ENCODE measurements at places on chromosomes 6 and 20.

DNA sequence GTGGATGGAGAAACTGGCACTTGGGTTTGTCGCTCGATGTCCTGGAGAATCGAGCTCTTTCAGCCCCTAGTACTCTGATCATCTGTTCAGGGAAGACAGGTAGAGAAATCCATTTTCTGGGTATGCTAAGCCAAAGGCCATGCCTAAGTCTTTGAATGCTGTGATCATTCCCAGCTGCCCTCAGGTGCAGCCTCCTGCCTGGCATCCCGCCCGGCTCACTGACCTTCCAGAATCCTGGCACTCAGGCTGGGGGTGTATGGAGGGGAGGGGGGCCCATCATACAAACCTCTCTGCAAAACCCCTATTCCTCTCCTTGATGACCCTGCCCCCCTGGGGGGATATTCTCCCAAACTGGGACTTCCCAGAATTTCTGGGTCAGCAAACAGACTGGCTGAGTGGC, 28.6 kb downstream of the C20orf203 start:
- DNase-seq, result no peak

DNA sequence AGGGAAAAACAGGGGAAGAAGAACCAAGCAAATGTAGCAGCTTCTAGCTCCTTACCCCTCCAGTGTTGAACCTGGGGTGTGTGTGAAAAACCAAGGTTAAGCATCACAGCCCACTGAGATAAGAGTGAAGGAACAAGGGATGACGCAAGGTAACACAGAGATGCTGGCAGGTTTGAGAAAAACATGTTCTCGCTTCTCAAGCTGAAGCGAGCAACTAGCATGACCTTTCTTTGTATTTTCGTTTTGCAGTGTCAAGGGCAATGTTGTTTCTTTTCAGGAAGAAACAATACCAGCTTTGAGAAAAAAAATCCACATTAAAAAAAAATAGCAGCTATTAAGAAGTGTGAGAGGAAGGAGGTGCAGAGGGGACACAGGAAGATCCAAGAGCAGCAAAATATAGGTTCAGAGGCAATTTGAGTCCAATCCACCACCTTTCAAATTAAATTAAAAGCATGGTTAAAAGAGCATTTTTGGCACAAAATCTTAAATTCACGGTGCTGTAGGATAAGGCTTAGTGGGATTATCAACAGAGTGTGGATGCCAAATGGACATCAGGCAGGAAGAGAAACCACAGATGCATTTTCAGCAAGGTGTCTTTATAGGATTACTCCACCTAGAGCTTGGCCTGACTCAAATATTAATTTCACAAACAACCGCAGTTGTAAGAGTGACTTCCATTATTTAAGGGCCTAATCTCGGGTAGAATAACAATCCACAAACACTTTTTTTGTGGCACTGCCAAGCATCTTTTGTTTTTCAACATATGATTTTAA, 70.9 kb downstream of the SYNE1 start:
- no peak for DNase-seq

DNA sequence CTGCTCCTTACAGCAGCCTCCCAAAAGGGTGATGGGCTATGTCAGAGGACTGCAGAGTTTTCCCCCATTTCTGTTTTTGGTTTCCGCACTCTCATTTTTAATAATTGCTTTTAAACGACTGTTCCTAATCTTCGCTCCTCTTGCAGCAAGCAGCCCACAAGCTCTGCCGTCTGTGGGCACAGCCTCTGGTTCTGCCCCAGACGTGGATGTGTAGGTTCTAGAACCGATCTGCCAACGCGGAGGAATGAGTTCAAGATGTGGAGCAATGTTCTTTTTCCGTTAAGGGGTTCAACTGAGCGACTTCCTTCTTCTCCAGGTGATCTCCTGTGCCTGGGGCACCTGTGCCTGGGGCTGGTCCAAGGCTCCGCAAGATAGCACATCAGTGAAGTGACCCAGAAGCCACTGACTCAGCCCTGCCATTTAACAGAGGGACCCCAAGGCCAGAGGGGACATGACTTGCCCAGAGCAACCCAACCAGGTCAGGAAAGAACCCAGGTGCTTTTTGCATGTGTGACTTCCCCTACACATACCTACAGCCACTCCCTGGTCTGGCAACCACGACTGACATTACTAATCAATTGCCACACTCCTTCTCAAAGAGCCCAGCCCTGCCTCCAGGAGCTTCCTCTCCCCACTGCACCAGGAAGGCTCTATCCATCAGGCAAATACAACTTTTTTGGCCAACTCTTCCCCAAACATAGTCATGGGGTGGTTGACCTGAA, 22.7 kb downstream of the PMEPA1 start:
- DNase-seq, result no peak

DNA sequence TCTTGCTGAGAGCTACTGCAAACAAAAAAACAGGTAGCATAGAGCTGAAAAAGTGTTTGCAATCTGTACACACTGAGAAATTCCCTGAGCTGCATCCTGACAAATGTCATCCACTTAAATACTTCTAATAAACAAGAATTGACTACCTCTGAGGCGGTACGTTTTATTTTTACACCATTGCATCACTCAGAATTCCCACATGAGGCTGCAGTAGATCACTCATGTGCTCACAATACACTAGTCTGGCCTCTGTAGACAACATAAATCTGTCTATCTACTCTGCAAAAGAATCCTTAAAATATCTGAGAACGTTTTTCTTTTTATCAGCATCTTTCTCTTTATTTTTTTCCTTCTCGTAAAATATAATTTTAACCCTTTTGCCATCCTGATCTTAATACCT, 661.4 kb downstream of the EPHA7 start:
- no peak for DNase-seq

DNA sequence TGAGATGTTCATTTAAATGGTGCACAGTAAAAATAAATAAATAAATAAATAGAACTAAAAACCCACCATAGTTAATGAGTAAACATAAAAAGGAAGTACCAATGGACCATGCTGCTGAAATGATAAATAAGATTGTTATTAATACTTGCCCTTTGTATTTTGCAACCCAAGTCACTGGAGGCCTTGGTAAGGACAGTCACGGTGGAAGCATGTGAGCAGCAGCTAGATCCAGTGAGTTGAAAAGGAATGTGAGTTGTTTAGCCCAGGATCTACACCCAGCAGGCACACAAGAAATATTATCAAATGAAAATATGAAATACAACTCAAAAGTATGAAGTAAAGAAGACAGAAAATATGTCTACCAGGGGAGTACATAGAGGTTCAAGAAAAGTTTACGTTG, 6.7 kb downstream of the LGSN start:
- no peak for DNase-seq

- no peak for DNase-seq
Observed at GRCh38 chr6:98824162-98824901, 10.0 kb upstream of the POU3F2 start.

GRCh38 chr6:52388790-52389189, 26.8 kb downstream of the PAQR8 start:
- no peak for DNase-seq

DNA sequence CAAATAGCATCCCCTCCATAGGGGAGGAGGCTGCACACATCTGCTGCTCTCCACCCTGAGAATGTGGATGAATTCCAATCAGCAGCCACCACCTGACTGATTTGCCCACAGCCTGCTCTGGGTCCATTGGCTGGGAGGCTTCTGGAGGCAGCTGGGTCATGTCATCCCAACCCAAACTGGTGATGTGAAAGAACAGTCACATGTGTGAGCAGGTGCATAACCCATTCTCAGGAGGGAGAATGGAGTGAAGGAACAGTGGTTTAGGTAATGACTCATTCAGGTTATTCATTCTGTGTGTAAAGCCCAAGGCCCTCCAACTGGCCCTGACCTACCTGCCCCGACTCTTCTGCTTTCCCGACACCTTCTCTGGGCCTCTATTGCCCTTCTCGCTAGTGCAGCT, 90.9 kb upstream of the GCM1 start:
- DNase-seq, result no peak

- no peak for DNase-seq
Observed at GRCh38 chr20:47290008-47290407, 66.5 kb downstream of the ZMYND8 start.

GRCh38 chr6:13453771-13454251, 33.6 kb downstream of the GFOD1 start:
- peak; percentile 46 for DNase-seq

DNA sequence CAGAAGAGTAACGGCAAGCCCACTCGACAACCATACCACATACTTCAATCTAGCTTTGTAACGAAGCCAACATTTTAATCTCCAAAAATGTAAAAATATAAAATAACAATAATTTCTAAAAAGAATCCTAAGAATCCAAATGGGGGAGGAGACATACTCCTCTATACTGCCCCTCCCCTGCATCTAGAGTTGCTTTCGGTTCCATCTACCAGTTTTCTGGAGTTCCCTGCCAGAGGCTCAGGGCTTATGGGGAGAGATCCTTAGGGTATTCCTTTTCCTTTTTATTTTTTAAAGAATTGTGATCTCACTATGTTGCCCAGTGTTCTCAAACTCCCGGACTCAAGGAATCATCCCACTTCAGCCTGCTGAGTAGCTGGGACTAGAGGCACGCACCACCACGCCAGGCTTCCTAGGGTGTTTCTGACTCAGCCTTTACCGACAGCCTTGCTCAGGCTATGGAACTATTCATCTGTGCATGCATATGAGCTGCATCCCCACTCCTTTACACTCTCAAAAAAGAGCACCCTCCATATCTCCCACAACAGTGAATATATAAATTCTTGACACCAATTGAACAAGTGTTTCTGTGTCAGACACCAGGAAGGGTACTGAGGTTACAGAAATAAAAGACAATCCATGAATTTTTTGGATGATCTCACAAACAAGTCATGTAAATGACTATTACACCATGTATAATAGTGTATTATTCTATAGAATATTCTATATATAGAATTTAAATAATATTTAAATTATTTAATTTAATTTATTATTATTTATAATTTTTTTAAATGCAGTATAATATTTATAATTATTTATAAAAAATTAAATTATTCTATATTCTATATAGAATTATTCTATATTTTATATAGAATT, 40.7 kb upstream of the UBR2 start:
- DNase-seq, result no peak

DNA sequence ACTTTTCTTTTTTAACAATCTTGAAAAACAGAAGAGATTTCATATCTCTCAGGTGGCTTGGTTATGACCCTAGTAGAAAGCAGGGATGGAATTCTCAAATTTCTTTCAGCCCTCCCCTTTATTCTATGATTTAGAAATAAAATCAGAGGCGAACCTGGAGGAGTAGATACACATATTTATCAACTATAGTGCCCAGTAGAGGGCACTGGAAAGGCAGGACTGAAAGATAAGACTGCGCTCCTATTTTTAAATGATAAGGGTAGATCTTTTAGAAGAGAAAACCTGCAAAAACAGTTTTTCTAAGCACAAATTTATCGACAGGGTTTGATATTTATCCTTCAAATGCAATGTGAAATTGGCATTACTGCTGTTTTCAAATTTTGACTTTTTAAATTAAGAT, 1296.6 kb downstream of the EPHA7 start:
- no peak for DNase-seq

- no peak for DNase-seq
Observed at GRCh38 chr6:37244430-37245310, 12.9 kb upstream of the TBC1D22B start.

DNA sequence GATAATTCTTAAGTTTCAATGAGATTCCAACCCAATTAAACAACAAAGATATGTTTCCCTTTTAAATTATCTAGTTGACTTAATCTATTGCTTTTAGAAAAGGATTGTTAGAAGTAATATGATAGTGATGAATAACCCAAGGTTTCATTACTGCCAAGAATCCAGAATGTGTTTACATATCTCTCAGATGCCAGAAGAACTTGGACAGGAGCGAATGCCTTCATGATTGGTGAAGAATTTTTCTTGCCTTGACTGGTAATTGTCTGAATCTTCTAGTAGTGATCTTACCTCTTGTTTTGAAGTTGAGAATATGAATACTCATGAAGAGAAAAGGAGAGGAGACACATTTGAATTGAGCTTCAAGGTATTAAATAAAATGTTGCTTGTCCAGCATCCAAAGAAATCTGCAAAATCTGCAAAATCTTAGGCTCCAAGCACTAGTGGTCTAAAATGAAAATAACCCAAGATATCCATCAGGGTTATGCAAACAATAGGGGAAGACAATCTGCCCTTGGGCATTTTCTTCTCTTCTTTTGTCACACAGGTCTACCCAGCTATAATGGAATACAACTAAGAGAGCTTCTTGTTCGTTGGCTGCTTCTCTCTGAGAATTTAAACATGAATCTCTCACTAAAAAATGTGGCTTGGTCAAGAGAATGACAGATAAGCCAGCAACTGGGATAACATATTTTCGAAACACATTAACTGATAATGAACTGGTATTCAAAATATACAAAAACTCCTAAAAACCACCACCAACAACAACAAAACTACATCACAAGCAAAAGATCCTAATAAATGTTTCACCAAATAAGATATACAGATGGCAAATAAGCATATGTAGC, 928.9 kb downstream of the EYS start:
- no peak for DNase-seq

GRCh38 chr6:129094147-129094546, 211.2 kb downstream of the LAMA2 start:
- DNase-seq, result no peak

DNA sequence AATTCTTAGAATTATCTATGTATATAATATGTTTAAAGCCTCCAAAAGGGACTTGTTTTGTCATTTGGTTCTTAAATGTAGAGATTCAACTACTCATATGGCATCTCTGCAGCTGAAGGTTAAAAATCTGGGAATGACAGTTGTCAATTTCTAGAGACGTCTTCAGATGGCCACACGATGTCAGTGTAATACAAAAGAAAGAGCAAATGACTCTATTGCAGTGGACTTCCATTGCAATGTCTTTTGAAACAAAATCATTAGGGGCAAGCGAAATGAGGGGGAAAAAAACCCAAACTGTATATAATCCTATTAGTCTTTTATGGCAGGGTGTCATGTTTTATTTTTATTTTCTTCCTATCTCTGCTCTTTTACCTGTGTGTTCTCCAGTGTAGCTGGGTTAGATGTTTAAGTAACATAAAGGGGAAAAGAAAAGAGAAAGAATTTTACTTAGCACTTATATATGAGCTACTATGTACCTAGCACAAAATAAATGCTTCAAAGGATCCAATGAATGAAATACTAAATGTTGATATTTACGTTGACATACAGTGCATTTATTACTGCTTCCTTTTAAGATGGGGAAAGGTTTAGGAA, 26.2 kb downstream of the CCN2 start:
- no peak for DNase-seq

DNA sequence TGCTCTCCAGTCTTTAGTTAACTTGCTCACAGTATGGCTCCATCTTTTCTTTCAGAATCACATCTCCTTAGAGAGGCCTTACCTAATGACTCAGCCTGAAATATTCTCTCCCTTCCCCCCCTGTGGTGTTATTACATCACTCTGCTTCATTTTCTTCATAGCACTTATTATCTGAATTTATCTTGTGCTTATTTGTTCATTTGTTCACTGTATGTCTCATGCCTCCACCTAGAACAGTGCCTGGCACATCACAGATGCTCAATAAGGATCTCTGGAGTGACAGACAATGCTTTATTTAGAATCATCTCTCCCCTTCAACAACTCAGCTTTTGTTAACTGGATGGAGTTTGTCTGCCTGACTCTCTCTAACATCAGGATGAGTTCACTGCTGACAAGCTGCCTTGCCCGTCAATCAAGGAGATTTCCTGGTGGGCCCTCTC, 96.6 kb upstream of the MAN1A1 start:
- no peak for DNase-seq

GRCh38 chr6:146041282-146041681, 12.4 kb downstream of the GRM1 start:
- DNase-seq, result no peak

GRCh38 chr6:105401247-105402089, 1.4 kb downstream of the PREP start:
- DNase-seq, result no peak

All from stimulated activated CD4-positive, alpha-beta T cell treated with anti-CD3 and anti-CD28 coated beads, Interleukin-1b, Interleukin-23, amount 100 ng/mL, for 4 hours (primary cell).